ENCODE measurements at places on chromosomes 1 and 21.

- DNase-seq: no peak
Measured at GRCh38 chr1:165737196-165737595, 31.5 kb downstream of the TMCO1 start.

GRCh38 chr1:218456444-218456843, 111.3 kb downstream of the TGFB2 start:
- DNase-seq: no peak

DNA sequence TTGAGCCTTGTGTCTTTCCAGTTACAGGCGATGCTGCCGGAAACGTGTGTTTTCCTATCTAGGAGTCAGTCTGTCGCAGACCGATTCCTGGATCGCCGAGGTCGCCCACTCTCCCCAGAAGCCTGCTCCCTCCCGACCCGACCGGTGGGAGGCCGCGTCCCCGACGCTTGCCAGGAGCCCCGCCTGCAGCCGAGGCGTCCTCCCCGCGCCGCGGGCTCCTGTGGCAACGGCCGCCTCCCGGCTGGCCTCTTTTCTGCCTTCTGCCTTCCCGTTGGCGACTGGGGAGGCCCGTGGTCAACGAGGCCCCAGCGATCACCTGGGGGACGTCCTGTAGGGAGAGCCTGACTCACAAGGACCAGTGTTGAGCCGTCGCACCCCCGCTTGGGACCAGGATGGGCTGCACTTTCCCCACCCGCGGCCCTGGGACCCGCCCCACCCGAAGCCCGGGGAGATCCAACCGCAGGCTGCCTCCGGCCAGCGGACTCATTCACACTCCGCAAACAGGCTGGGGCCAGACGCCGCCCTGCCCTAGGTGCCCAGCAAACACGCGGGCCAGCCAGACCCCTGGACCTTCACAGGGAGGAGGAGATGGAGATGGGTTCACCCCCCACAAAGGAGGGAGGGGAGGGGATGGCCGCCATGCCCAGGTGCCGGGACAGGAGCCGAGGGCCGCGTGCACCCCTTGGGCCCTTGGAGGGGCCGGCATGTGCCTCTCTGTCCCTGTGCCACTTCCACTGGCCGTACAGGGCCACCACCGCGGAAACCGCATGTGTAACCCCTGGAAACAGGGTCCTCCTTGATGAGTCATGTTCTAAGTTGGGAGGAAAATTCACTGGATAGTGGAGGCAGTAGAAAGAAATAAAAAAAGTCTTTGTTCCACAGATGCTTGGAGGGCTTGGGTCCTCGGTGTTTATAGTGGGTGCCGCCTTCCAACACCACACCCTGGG, 7.2 kb upstream of the COL6A1 start:
- DNase-seq: peak; percentile 46

DNA sequence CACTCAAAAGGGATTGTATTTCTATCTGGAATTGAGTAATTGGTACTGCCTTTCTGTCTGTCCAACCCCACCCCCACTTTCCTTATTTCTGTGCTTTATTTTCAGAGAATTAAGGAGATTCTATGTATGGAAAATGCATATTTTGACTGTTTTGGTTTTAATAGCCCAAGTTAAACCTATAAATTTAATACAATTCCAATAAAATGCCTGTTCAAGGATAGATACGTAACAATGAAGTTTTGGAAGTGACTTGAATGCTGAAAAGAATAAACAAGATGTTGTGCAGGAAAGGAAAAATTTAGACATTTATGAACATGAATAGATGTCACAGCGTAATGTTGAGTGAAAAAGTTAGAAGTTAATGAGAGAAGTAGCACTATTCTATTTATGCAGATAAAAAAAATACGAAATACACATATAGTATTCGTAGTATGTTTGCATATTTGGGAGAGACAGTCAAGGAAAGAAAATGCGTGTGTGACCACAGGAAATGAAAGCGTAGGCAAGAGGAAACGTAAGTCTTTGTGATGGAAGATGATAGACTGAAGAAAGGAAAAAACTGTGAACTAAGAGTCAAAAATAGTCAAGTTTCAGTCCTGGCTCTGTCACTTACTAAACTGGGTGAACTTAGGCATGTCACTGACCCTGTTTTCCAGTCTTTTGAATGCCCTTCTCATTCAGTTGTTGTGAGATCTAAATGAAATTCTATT, 62.1 kb downstream of the MEF2D start:
- DNase-seq: no peak

GRCh38 chr1:145918992-145919939, 749 bp upstream of the PEX11B start:
- DNase-seq: peak; percentile 83
